ENCODE measurements at places on chromosomes 7 and 10.

GRCh38 chr7:28811008-28811407, 147.1 kb downstream of the TRIL start:
- DNase-seq: no peak

DNA sequence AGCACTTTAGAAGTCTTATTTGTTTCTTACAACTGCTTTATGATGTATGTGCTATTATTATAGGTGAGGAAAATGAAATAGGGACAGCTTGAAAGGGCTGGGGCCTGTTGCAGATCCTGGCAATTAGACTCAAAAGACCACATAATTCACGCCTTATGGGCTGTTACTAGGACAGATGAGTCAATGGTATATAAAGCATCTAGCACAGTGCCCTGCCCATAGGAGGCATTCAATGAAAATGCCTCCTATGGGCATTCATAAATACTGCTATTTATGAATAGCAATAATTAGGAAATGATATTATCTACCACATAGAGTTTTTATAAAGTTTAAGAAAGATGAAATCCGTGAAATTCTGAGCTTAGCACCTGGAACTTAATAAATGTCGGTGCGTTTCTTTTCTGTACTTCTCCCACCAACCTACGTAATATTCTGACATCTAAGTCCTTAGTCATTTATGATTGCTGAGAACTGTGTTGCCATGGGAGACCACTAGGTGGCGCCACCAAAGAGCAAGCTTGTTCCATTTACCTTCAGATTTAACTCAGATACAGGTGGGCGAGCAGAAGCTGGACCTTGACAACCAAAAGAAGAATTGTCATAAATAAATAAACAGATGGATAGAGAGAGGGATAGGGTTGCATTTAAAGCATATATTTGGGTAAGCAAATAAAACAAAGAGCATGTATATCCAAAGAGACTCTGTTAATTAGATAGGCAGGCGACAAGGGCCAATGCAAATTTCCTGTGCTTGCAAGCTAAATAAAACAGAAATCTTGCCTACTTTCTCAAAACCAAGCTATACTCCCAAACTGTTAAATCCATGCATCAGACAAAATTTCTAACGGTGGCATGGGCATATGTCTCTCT, 699.9 kb downstream of the INHBA start:
- no peak for DNase-seq

DNA sequence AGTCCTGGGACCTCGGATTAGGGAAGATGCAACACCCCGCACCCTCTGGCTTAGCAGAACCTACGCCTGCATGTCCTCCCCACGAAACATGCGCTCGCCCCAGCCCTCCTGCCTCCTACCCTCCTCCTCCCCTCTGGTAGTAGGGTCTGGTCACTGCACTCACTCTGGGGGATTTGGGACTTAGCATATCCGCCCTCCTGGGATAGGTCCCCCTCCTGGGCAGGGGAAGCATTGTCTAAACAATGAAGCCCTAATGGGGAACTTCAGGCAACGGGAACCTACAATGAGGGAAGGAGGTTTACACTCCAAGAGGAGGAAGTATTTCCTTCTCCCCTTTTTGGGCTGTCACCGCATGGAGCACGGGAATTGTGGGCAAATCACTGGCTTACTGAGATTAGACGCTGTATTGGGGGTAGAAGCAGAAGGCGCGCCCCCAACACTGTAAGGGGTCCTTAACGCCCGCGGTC, 892 bp downstream of the CRHR2 start:
- no peak for DNase-seq

GRCh38 chr7:45643630-45644029, 69.5 kb downstream of the ADCY1 start:
- DNase-seq: no peak

GRCh38 chr10:88848499-88848898, 3.1 kb downstream of the ANKRD22 start:
- no peak for DNase-seq

- no peak for DNase-seq
Observed at GRCh38 chr10:76558586-76558985, 1079.0 kb downstream of the KCNMA1 start.

DNA sequence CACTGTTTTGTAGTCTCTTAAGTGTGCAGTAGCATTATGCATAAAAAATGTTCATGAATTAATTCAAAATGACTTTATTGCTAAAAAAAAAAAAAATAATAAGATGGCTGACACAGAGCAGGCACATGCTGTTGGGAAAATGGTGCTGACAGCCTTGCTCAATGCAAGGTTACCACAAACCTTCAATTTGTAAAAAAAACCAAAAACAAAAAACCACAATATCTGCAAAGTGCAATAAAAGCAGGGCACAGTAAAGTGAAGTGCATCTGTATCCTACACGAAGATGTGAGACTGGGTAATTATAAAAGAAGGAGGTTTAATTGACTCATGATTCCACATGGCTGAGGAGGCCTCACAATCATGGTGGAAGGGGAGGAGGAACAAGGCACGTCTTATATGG, 185.8 kb downstream of the USP6NL start:
- no peak for DNase-seq

GRCh38 chr7:98115746-98116525, 9.3 kb downstream of the LMTK2 start:
- no peak for DNase-seq

DNA sequence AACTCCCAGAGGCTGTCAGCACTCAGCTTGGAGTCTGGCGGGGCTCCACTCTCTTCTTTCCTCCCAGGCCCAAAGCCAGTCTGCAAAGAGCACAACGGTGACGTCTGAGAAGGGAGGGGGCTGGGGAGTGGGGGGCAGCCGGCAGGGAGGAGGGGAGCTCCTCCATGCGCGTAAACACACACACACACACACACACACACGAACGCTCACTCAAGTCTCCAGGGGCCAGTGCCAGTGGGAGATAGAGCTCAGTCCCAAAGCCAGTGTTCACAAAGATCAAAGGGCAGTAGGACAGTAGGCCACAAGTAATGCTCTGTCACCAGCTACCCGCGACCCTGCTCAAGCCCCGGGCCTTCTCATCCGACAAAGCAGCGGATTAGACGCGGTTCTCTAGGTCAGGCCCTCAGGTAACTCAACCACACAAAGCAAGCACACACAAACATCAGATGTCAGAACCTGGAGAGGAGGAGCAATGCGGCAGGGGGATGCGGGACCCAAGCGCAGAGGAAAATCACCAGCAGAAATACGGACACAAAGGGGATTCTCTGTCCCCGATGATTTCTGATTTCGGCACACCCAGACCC, 19.9 kb downstream of the TCAF1 start:
- no peak for DNase-seq

GRCh38 chr10:131802996-131803395, 97.8 kb upstream of the PPP2R2D start:
- no peak for DNase-seq

- DNase-seq: no peak
Observed at GRCh38 chr7:7564323-7564780, 2.3 kb upstream of the MIOS start.

GRCh38 chr10:62541811-62542210, 167.6 kb downstream of the ZNF365 start:
- DNase-seq: no peak

- DNase-seq: no peak
Observed at GRCh38 chr10:92848037-92848440, 281 bp upstream of the EXOC6 start.

- no peak for DNase-seq
Observed at GRCh38 chr10:106341356-106341755, 823.1 kb downstream of the SORCS1 start.

DNA sequence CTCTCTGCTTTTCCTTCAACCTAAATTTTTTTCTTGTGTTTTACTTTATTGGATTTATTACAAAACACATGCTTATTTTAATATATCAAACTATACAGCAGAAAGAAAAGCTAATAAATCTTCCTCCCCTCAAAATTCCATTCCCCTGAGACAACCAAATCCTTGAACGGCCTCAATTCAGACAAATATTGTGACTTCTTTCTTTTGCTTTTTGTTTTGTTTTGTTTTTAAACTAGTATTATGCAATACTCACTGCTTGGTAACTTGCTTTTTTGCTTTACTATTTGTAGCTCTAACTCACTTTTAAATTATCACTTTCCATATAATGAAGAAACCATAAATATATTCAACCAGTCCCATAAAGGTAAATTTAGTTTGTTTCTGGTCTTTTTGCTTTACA, 59.4 kb upstream of the CDK1 start:
- no peak for DNase-seq

DNA sequence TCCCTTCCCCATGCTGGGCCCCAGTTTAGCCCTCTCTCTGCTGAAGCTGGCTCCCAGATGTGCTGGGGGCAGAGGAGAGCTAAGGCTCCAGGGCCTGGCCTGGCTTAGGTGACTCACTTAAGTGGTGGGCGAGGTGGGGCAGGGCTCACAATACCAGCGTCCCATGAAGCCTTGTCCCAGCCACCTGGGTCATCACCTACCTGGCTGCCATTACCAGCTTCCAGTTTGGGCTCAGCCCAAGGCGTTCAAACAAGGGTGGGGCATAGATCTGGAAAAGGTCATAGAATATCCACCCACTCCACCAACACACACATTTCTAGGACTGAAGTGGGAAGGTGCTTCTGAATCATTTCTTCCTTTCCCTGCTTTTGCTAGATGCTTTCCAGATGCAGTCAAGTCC, 8.3 kb downstream of the KAZALD1 start:
- DNase-seq: no peak

GRCh38 chr7:140322759-140323158, 75.6 kb downstream of the SLC37A3 start:
- no peak for DNase-seq

All from effector CD4-positive, alpha-beta T cell (primary cell).